ENCODE measurements at places on chromosomes 7 and 10. TPM values are rescaled to one million over a fixed set of nuclear protein-coding genes. Genes with fewer than 3 reads are reported as not detected.

DNA sequence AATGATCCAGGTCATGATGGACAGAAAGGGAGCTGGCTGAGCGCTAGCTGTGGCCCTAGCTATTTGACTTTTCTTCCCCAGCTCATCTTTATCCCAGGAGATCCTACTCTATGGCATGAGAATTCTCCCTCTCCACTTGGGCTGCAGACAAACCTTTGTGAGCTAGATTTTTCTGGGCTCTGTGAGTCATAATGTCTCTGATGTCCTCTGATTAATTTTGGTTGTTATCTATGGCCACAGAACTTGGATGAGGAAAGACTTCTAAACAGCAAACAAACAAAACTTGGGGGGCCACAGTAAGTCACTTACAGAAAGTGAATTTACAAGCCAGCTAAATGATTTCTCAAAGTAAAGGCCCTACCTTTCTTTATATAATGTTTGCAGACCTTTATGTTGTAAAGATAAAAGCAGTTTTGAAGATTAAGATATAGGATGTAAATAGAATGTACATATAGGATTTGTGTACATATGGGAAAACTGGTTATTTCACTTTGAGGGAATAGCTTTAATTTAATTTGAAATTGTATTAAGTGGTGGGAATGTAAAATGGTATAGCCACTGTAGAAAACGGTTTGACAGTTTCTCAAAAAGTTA lies 10.4 kb downstream of the ABLIM1 start:
- DNase-seq, result no peak

The NAT16 gene
- not detected for total RNA-seq

The NRP1 gene
- 172 TPM for total RNA-seq

- DNase-seq, result no peak
These were observed 254.8 kb downstream of the INHBA start for GRCh38 chr7:41448104-41448503.

DNA sequence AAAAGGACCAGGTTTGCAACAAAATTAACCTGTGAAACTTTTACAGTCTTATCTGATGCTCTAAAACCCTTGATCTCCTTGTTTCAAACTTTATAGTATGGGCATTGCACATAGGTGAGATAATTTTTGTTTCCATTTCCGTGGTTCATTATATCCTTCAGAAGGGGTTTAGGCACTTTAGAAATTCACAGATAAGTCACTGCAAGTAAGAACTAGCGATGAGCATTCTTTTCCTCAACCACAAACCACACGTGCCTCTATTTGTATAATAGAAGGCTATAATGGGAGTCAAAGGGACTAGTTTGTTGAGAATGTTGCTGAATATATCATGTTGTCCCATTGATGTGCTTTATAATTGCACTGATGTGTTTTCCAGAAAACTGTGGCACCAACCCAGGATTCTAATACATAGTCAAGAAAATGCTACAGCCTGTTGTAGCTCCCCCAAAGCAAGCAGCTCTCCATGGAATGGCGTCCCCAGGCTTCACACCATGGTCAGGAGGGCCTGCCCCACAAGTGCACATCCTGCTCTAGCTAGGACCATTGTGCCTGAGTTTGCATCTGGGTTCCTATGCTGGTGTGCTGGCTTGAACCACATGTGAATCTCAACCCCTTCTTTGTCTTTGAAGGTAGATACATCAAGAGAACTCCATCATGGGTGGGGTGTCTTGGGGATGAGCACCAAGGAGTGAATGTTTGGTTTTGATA lies 14.0 kb upstream of the ATXN7L1 start:
- no peak for DNase-seq

DNA sequence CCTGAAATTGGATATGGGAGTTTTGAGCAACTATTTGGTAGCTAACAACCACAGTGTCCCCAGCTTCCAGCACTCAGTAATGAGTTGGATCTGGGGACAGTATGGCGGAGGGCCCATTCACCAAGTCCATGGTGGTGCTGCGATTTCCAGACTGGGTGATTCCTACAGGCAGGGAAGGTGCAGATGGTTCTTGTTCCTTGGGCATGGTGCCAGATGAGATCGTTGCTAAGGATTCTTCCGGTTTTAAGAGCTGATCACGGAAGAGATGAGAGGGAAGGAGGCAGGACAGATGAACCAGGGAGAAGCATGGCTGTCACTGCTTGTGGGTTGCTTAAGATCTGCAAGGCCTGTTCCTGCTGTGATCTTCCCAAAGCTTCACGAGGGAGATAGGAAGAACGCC lies 380.3 kb downstream of the TCERG1L start:
- DNase-seq, result no peak

DNA sequence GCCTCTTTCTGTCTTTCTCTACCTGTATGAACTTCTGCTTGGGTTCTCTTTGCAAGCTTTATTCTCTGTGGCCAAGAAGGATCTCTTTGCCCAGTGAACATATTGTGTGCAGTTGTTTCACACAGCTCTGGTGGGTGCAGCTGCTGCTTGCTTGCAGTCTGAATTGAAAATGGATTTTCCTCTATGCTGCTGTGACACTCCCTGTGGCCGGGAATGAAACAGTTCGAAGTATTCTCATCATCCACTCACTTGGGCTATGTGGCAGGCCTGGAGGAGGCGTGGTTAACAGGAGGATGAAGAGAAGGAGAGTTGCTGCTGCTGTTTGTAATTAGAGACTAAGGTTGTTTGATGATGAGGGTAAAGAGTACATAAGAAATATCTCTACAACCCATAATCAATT lies 28.4 kb upstream of the ITGA8 start:
- peak; percentile 89 for DNase-seq

DNA sequence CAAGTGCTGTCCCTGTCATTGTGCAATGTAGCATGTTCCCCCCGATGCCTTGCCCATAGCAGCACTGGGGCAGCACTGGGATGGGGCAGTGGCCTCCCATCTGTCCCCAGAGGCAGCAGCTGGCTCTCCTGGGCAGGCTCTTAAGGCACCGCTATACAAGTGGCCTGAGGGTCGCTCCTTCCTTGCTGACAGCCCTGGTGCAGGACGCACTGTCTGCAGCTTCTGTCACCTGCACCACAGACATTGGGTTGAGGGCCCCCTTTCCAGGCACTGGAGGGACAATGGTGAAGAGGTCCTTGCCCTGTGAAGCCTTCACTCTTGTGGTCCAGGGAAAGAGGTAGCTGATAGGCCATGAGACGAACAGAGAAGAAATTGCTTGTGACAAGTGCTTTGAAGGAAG lies 10.6 kb downstream of the CPSF4 start:
- DNase-seq, result no peak

- DNase-seq, result peak; percentile 50
These were observed 811 bp upstream of the ARHGAP12 start for GRCh38 chr10:31929261-31930022.

DNA sequence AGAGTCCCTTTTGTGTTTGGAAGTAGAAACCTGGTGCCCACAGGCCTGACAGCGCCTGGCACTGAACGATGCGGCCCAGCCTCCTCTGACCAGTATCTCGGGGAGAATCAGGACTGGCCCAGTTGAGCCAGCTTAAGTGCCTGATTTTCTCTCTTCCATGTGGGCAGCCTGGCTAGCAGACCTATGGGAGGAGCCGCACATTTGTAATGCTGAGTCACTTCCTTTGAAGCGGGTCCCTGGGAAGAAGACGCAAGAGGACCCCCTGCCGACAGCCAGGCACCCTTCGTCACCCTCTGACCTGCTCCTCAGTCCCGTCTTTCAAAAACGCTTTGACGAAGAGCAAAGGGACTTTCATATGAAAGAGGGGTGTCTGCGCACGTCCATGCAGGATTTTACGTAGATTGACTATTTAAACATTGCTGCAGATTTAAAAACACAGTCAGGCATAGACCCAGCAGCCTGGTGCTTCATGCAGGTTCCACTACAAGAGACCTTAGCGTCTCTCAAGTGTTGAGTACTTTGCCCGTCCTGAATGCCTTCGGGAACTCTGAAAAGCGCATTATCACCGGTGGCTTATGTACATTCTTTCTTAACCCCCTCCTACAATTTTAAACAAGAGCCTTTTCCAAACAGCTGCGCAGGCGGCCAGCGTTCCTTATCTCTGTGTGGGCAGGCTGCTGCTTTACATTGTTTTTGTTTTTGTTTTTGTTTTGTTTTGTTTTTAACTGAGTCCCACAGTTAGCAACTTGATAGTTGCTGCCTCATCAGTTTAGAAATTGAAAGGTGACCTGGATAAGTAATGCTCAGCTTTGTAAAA lies 36.5 kb upstream of the AP5Z1 start:
- peak; percentile 69 for DNase-seq

The ZNF467 gene
- 4.2 TPM for total RNA-seq

GRCh38 chr10:131776496-131776895 lies 124.3 kb upstream of the PPP2R2D start:
- no peak for DNase-seq

The SPDYE2 gene
- not detected for total RNA-seq

- DNase-seq, result peak; percentile 68
These were observed 133.2 kb downstream of the CAMK1D start for GRCh38 chr10:12482587-12482986.

DNA sequence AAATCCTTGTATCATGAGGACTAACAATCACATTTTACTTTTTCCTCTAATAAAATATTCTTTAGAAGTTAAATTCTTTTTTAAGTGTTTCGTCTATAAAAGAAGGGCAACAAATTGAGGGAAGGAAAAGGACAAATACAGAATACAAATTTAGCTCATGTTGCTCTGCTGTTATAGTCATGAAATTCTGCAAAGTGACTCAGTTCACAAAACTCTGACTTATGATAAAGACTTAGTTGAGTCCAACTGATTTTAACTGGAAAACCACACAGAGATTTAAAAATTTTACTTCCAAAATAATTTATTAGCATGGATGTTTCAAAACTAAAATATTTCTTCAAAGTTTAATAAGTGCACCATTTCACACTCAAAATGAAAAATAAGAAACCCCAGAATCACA lies 75.0 kb upstream of the GPR22 start:
- DNase-seq, result no peak

DNA sequence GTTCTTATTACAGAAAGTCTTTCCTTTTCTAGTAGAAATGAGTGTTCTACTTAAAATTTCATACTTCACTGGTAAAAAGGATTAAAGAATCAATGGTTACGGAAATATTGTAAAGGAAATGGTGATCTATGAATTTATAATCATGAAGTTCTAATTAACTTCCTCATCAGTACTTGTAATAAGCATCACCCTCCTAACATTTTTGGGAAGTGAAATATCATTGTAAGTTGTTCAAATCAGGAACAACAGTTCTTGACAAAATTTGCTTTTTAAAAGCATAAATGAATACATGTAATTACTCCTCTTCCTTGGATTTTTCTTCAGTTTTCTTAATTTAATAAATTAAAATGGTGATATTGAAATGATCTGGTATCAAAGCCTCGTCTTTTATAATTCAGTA lies 5.6 kb upstream of the PCGF5 start:
- DNase-seq, result no peak

- DNase-seq, result no peak
These were observed 33.7 kb downstream of the CFAP58 start for GRCh38 chr10:104387130-104387888.

GRCh38 chr7:143351060-143351459 lies 11.5 kb downstream of the FAM131B start:
- no peak for DNase-seq

The NPSR1 gene
- total RNA-seq, result not detected

DNA sequence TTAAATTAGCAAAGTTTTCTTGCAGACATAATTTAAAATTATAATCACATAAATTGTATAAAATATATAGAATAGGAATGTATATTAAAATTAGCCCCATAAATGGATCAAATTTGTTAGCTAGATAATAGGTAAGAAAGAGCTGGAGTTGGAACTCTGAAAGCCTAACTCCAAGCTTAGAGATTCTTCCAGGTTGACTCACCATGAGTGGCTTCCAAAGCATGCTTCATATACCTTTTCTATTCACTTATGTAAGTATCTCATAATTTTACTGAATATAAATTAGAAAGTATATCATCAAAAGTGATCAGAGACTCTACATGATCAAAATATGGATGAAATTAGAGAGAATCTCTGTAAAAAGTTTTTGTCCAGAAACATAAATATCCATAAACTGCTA lies 320.7 kb upstream of the MAGI2 start:
- no peak for DNase-seq

The AP1S1 gene
- 23.6 TPM for total RNA-seq

GRCh38 chr7:144001543-144001942 lies 1.4 kb downstream of the OR6B1 start:
- no peak for DNase-seq

The EPO gene
- total RNA-seq, result not detected

- DNase-seq, result no peak
These were observed 89.8 kb upstream of the HPS1 start for GRCh38 chr10:98536551-98536950.

DNA sequence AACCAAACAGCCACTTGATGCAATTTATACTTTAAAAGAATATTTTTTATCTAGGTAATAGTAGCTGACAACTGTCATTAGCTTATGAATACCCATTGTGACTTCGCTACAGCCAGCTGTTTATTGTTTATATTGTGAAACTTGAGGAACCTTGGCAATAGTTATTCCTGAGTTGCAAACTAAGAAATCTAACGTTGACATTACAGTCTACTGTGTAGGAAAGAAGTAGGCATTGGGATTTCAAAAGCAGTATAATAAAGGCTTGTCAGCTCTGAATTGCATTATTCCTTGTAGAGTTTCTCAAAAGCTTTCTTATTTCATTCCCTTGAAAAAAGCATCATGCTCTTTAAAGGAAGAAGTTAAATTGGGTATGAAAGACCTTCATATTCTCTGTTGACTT lies 42.7 kb upstream of the OIT3 start:
- no peak for DNase-seq

GRCh38 chr10:13971601-13972475 lies 358.9 kb downstream of the FRMD4A start:
- no peak for DNase-seq

The NPC1L1 gene
- not detected for total RNA-seq

- no peak for DNase-seq
These were observed 6.6 kb upstream of the NPC1L1 start for GRCh38 chr7:44547536-44548231.

DNA sequence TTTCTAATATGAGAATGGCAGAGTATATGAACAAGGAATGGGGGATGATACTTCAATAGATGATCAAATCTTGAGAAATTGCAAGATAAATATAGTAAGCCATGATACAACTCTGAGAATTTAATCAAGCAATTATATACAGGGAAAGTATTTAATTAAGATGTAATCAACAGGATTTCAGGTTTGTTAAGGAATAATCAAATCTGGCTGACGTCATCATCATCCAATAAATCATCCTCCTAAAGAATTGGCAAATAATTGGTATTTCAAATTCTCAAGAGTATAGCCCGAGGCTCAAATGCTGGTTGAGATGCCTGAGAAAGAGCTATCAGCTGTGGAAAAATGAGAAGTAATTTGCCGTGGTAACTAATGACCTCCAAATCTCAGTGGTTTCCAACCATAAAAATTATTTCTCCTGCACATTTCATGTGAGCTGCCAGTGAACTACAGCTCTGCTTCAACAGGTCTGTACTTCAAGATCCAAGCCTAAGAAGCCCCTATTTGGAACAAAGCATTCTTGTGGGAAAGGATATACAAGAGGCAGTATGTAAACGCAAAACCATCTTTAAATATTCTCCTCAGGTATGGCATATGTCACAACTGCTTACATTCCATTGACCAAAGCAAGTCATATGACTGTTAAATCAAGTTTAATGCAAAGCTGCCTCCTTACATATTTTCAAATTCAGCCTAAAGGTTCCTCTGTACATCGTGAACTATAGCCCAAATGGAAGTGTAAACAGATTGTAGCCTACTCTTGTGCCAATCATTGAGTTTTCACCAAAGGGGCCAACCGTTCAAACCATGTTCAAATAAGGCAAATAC lies 503.0 kb downstream of the KIF20B start:
- DNase-seq, result no peak

The TAS2R5 gene
- 4.5 TPM for total RNA-seq

GRCh38 chr10:118843647-118844265 lies 89.0 kb upstream of the CACUL1 start:
- DNase-seq, result no peak

- DNase-seq, result no peak
These were observed 612 bp downstream of the SNX8 start for GRCh38 chr7:2313450-2314208.

All from tongue (tissue), 3 donors.